ENCODE measurements at places on chromosomes 11 and 22.

- DNase-seq: no peak
Observed at GRCh38 chr11:3107608-3108182, 50.5 kb upstream of the CARS1 start.

GRCh38 chr11:70734379-70734778 lies 336.1 kb downstream of the CTTN start:
- no peak for DNase-seq

DNA sequence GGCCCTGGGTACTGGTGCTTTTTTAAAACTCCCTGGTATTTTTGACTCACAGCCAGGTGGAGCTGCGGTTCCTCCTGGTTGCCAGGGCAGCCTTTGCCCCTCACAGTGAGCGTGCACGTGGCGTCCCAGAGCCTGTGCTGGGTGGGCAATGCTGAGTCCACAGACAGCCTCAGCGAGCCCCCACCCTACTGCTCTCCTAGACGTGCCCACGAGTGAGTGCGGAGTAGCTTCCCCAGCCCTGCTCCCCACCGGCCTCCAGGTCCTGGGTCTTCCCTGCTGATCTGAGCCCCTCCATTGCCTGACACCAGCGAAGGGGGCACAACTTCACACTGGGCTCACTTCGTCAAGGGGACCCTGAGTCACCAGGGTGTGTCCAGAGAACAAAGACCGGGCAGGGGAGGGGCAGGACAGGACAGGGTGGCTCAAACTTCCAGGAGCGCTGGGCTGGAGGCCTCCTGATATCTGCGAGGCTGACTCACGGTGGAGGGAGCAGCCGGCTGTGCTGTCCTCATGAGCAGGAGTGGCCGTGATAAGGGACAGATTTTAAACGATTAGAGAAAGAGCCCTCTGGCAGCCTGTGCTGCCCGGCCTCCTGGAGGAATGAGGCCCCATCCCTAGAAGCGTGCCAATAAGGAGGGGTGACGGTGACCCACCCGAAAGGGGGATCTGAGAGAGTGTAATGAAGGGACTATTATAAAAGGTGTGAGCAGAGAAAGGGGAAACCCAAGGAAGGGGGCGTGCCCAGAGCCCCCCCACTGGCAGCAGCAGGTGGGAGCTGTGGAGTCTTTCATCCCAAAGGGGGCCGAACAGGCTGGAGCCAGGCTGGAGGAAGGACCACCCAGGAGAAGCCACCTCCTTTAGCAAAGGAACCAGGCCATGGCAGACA lies 129.3 kb upstream of the FGF3 start:
- no peak for DNase-seq

DNA sequence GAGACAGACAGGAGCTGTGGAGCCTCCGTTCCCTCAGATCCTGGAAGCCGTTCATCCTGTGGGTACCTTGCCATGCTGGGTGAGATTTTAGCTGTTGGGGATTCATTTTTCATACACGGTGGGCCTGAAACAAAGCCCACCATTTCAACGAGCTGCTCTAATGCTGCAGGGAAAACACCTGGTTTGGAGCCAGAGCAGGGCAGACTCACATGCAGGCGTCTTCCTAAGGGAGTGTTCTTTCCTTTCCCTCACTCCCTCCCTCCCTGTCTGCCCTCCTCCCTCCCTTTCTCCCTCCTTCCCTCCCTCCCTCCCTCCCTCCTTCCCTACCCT lies 52.5 kb downstream of the CD6 start:
- DNase-seq: no peak

- DNase-seq: no peak
Observed at GRCh38 chr22:39176143-39176713, 23.7 kb upstream of the CBX7 start.

DNA sequence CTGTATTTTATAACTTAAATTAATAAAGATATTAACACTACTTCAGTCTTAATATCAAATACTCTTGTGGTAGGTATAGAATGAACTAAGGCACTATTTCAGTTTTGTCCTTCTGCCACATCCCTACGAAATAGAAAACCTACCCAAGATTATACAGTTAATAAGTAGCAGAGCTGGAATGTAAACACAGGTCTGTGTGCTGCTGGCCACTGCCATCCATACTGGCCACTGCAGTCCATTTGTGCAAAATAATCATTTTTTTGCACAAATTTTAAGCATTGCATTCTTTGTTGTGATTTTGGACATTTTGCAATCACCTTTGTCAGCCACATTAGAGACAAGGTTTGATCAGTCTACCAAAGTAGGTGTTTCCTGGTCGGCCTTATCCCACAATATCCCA lies 91.9 kb downstream of the ME3 start:
- DNase-seq: no peak

- no peak for DNase-seq
Observed at GRCh38 chr22:40176921-40177737, 596 bp upstream of the TNRC6B start.

DNA sequence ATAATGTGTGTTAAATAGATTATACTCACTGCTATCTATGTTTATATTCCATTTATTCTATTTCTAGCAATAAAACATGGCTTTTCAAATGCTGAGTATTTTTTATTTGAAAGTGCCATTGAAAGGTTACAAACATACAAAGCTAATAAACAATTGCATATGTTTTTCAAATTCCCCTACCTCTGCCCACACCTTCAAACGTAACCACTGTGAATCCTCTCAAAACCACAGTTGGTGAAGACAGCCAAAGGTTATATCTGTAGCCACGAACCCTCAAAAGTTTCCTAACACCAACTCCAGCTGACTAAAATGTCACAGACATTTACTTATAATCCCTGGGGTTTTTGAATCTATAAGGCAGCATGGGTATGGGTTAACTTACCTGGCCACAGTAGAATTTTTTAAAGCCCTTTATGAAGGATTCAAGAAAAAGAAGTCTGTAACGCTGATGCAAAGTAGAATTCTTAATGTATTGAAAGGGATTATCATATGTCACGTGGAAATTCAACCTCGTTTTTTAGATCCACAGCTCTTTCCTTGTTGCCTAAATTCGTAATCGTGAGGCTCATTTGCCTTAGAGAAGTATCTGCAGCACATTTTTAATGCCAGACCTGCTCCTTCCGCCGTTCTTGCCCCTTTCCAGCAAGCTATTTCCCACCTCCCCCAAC lies 122.5 kb upstream of the ZC3H12C start:
- DNase-seq: no peak

- DNase-seq: no peak
Observed at GRCh38 chr22:19108807-19109197, 13.4 kb downstream of the DGCR2 start.

- no peak for DNase-seq
Observed at GRCh38 chr11:65788821-65789220, 2.0 kb downstream of the OVOL1 start.

- DNase-seq: no peak
Observed at GRCh38 chr22:28670161-28670560, 9.5 kb downstream of the TTC28 start.

DNA sequence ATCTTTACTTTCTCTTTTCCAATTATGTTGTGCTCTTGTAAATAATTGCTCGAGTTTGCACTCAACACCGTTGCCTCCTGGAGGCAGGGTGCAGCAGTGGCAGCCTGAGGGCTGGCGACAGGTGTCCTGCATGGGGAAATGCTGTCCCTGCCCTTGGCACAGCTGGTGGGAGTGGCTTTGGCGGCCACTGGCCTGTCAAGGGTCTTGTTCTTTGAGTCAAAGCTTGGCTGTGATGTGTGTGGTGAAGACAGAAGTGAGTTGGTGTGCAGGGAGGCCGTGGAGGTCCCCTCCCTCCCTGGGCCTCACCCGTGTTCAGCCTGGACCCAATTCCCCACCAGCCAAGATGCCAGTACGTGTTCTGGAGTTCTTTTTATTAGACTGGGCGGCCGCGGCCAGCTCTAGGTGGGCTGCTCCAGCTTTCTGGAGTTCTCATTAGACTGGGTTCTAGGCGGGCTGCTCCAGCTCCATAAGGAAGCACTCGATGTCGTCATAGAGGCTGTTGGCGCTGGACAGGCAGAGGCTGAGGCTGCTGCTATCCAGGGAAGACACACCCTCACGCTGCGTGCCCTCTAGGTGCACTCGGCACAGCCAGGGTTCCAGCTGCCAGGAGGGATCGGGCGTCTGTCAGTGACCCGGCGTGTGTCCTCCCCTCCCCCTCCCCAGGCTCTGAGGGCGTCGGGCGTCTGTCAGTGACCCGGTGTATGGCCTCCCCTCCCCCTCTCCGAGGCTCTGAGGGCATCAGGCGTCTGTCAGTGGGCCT lies 3.4 kb downstream of the IRF7 start:
- DNase-seq: no peak

GRCh38 chr11:2133241-2134021 lies 5.8 kb downstream of the IGF2 start:
- no peak for DNase-seq

GRCh38 chr22:47046411-47047065 lies 284.1 kb downstream of the TBC1D22A start:
- no peak for DNase-seq
